ENCODE measurements at places on chromosomes 6 and 20.

DNA sequence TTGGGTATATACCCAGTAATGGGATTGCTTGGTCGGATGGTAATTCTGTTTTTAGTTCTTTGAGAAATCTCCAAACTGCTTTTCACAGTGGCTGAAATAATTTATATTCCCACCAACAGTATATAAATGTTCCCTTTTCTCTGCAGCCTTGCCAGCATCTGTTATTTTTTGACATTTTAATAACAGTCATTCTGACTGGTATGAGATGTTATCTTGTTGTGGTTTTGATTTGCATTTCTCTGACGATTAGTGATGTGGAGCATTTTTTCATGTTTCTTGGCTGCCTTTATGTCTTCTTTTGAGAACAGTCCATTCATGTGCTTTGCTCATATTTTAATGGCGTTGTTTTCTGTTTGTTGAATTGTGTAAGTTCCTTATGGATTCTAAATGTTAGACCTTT lies 641.6 kb downstream of the HACE1 start:
- DNase-seq, result no peak

DNA sequence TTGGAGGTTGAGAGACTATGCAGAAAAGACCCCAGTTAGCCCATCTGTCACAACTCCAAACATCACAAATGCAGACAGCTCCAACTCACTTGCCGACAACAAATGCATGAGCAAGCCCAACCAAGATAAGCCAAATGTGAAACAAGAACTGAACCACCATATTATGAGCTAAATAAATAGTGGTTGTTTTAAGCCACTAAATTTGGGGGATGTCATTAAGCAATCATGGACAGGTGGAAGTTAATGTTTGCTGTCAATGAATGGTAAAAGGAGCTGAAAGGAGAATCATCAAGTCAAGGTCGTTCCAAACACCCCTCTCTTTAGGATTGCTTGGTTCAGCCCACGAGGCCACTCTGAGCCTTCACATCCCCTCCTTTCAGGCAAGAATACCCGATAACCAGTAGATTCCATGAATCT lies 71.2 kb upstream of the PLCB4 start:
- DNase-seq, result no peak

DNA sequence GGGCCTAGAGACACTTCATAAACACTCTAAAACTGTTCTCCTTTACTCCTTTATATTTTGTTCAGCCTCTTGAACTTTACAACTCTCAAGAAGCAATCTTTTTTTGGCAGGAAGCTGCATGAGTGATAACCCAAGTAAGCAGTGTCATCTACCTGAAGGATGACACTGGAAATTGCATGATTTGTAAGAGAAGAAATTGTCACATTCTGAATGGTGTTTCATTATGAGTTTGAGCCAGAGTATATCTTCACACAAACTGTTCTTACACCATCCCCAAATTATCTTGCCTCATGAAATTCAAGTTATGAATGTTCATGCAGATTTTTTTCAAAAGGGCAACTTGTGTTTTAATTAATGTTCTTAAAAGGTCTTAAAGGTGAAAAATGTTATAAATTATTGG lies 799.3 kb downstream of the TBC1D32 start:
- DNase-seq, result no peak

GRCh38 chr6:118313208-118313607 lies 234.9 kb upstream of the PLN start:
- no peak for DNase-seq

GRCh38 chr6:169899481-169900145 lies 148.2 kb downstream of the ERMARD start:
- no peak for DNase-seq

- no peak for DNase-seq
Observed at GRCh38 chr6:137512757-137513605, 18.8 kb upstream of the OLIG3 start.

DNA sequence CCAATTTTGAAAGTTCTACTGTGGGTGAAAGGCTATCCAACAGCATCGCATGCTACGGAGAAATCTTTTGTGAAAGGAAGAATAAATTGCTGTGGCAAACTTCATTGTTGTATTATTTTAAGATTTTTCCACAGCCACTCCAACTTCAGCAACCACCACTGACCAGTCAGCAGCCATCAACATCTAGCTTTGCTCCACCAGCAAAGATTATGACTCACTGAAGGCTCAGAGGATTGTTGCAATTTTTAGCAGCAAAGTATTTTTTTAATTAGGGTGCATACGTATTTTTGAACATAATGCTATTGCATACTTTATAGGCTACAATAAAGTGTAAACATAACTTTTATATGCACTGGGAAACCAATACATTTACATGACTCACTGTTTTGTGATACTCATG lies 493.5 kb downstream of the TFAP2A start:
- DNase-seq, result no peak

DNA sequence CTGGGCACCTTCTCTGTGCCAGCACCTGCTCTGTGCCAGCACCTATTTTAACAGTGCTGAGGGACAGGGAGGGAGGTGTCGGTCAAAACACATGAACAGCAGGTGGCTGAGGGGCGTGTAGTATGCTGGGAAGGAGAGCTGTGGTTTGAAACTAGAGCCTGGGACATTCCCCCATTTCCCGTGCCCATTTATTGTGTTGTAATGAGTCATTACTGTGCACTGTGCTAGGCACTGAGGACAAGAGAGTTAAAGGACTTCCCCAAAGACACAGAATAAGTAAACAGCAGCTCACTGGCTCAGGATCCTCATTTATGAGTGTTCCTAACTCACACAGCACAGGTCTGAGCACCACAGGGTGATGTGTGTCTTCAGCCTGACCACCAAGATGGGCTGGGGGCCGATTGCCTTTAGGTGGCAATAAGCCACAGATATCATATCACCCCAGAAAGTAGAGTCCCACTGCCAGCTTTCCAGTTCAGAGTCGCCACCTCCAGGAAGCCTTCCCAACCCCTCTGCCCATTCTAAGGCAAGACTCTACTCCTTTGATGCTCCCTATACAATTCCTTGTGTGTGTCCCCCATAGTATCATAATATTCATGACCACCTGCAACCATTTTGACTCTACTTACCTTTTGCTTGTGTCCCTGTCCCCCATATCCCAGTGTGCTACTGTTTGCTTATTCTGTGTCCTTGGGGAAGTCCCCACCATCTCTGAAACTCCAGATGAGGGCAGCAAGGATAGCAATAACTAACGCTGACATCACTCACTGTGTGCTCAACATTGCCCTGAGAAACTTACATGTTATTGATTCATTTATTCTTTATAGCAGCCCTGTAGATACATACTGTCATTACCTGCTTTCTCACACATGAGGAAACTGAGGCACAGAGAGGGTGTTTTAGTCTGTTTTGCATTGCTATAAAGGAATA lies 87.3 kb downstream of the TOX2 start:
- no peak for DNase-seq

- DNase-seq, result no peak
Observed at GRCh38 chr6:138681627-138682026, 91.9 kb upstream of the CCDC28A start.

GRCh38 chr20:38877483-38877882 lies 48.7 kb upstream of the FAM83D start:
- no peak for DNase-seq

- DNase-seq, result no peak
Observed at GRCh38 chr6:18485660-18486435, 98.7 kb downstream of the RNF144B start.

- DNase-seq, result no peak
Observed at GRCh38 chr6:80435457-80435856, 329.0 kb downstream of the BCKDHB start.

GRCh38 chr20:11544029-11544678 lies 373.5 kb upstream of the BTBD3 start:
- no peak for DNase-seq

DNA sequence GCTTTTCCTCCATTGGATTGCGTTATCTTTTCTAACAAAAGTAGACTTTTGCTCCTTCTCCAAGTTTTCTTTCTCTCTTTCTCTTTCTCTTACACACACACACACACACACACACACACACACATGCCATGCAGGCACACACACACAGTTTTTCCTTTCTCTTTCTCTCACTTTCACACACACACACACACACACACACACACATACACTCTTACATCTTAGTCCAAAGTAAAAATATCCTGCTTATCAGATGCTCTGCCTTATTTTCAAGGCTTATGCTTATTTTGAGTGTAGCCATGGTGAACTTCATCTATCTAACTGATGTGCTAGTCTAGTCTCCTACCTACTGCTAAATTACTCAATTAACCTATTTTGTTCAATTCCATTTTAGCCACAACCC lies 34.4 kb upstream of the RAB23 start:
- DNase-seq, result no peak

- no peak for DNase-seq
Observed at GRCh38 chr6:11500008-11500407, 37.5 kb upstream of the TMEM170B start.

DNA sequence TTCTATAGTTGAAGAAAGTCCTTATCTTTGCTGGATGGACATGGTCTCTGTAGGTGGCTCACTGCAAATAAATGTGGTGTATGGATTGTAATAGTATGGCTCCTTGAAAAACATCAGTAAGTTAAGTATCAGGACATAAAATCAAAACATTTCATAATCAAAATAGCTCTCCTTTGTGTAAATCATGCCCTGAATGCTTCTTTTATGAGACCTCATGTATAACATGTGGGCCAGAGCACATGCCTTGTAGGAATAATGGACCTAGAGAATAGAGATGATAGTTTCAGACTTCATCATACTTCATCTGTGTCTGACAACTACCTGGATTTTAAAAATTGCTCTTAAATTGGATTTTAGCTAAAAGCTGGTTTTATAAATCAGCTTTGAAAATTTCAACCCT lies 159.9 kb downstream of the ASCC3 start:
- DNase-seq, result no peak

DNA sequence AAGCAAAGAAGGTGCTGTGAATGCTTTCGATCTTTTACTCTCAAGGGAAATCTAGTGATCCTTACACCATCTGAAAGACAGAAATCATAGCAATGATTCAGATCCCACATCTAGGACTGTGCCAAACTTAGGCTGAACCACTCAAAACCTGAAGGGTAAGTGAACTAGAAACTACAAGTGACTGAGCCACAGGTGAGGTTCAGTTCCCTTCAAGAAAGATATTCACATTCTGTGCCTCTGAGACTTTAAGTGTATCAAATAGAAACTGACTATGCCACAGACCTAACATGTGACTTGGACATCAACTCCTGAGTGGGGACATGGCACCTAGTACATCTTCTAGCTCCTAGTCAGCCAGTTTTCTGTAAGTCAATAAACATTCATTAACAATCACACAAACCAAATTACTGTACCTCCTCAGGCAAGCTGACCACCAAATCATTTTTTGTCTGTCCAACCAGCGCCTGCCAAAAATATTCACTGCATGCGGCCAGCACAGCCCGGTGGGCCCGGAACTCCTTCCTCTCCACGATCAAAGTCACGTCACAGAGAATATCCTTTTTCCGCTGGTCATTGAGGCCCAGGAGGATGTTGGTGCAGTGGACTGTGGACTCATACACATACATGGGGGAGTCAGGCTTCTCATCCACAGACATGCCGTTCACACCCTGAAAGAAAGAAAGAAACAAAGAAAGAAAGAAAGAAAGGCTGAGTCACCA lies 114.1 kb downstream of the GJA10 start:
- DNase-seq, result no peak

DNA sequence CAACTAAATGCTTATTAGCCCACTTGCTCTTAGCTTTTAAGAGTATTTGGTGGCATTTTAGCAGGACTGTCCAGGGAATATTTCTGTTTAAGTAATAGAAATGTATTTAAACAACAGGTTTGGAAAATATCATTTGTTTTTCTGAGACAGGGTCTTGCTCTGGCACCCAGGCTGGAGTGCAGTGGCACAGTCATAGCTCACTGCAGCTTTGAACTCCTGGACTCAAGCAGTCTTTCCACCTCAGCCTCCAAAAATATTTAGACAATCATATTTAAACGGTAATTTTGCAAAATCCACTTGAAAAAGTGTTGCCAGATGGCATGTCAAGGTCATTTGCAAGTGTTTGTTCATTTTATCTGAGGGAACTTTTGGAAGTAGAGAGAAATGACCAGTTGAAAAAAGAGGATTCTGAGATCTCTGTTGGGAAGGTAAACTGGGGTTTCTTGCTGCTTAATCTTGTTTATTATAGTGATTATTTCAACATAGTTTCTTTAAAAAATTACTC lies 25.0 kb downstream of the AKAP7 start:
- no peak for DNase-seq

DNA sequence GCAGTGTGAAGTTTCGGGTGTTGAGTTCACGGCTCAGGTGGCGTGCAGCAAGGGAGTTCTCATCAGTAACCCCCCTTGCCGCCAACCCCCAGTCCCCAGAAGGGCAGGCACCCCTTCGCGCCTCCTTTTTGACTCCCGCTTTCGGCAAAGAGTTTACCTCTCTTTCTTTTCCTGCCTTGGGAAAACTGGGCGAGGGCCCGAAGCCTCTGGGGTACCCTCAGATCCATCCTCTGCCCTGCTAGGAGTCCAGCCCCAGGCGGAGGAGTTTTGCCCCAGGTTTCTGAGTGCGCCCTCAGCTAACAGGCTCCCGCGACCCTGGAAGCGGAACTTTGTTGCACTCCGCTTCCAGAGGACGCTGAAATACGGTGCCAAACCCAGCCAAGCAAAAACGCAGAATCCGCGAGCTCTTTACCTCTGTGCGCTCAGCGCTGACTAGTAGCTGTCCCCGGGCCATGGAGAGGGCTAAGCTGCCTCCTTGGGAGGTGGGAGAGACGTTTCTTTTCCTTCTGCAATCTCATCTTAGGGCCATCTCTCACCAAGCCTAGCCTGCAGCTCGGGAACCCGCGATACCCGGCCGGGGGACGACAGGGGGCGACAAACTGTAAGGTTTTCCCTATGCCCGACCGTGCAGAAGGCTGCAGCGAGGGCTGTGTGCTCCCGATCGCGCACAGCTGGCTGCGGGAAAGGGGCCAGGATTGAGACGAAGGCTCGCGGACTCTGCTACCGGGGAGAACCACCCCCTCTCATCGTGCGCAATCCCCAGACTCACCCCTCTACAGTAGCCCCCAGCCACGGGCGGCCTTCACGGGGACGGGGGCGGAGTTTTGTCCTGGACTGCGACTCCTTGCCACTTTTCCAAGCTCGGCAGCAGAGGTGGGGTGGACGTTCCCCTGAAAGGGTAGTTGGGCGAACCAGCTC lies 2.7 kb upstream of the PAX1 start:
- no peak for DNase-seq

GRCh38 chr6:154598399-154598798 lies 87.9 kb upstream of the CNKSR3 start:
- no peak for DNase-seq

- DNase-seq, result no peak
Observed at GRCh38 chr20:57480444-57481160, 44.3 kb downstream of the CTCFL start.

Measured in CD4-positive, alpha-beta T cell treated with Interleukin-1 beta for 1 hour (primary cell).